CD4-positive, alpha-beta T cell treated with Interleukin-12 subunit alpha and Interleukin-12 subunit beta, for 1 hour (primary cell): ENCODE measurements at places on chromosomes 12 and 14.

DNA sequence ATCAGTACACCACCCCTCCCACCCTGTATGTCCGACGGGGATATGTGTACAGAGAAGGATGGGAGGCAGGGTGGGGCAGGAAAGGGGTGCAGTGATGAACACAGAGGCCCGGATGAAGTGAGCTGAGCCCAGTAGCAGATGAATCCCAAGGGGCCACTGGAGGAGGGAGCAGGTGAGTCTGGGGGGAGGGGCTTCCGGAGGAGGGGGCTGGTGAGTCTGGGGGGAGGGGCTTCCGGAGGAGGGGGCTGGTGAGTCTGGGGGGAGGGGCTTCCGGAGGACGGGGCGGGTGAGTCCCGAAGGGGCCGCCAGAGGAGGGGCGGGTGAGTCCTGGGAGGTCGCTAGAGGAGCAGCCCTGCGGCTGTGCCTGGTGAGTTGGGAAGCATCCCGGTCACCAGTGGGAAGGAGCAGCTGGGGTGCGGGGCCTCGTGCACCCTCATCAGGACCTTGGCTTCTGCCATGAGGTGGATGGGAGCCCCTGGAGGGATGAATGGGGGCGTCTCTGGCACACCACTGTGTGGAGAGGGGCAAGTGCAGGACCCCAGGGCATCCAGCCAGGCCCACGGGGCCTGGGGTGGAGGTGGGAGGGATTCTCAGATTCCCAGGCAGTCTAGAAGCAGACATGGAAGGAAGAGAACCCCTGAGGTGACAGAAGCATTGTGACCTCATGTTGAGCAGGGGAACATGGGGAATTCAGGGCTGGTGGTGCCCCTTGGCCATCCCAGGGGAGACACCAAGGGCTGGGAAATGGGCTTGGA, 14.0 kb downstream of the BEGAIN start:
- DNase-seq, result no peak

- no peak for DNase-seq
Observed at GRCh38 chr12:20808521-20808920, 2.0 kb upstream of the SLCO1B3 start.

DNA sequence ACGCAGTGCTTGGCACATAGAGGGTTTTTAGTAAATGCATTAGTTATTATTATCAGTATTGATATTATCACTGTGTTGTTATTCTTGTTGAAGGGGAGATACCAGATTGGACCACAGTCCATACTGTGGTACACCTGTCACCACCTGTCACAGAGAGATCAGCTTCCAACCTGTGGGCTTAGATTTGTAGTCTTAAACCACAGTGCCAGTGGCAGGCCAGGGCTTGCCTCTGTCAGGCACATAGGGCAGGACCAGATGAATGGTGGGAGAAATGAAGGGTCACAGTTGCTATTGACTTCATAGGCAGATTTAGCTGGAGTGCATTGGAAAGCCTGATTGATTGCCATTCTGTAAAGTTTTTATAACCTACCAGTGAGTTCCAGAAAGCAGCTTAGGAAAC, 35.1 kb downstream of the ARL1 start:
- DNase-seq, result no peak

DNA sequence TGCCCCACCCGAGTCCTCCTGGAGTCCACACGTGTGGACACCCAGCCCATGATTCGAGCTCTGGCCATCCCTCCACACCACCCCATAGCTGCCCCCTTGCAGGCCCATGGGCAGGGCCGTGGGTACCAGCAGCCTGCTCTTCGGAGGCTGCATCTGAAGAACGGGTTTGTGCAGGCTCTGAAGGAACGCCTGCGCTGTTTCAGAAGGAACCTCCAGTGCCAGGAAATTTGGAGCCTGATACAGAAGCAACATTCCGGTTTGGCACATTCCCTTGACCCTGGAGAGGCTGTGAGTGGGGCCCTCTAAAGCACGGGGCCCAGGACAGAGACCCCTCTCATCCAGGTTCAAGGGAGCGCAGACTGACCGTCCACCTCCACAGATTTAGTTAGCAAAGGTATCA, 57.0 kb downstream of the ZNF664 start:
- DNase-seq, result no peak

- no peak for DNase-seq
Observed at GRCh38 chr14:104461676-104462449, 117.7 kb upstream of the C14orf180 start.

- DNase-seq, result no peak
Observed at GRCh38 chr12:4246116-4246515, 27.4 kb upstream of the CCND2 start.

DNA sequence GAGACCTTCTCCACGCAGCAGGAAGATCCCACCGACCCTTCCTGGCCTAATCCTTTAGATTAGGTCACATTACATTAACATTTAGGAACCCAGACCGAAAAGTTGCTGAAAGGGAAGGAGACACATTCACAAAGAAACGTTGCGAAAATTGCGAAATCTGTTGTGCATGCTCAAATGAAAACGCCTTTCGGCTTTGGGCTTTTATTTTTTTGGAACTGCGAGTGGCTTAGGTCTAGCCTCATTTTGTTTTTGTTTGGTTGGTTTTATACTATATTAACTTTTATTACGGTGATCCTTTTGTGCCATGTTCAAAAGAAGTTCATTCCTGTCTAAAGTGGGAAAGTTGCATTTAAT, 1.5 kb downstream of the MYF6 start:
- no peak for DNase-seq

DNA sequence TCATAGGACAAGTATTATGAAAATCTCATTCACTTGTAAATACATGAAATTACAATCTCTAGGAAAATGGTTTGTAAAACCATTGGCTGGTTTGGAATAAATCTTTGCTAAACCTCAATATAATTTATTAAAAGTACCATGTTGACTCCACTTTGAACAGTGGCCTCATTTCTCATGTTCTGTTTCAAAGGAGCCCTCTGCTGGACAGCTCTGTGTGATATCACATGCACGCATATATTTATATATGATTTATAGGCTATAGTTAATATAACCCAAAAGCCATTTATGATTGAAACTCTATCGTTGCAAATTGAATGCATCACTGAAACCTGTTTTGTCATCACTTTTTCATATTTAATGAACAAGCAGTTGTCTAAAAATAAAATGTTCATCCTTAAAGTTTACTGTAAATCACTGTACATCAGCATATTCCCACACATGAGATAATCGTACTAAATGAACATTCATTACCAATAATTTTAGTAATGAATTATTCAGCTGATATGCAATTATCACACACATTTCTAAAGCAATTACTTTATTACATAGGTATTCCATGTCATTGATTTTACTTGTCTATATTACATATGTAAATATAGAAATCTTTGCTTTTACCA, 493.8 kb downstream of the NPAS3 start:
- no peak for DNase-seq

- no peak for DNase-seq
Observed at GRCh38 chr12:106985479-106985878, 1.5 kb downstream of the MTERF2 start.

- no peak for DNase-seq
Observed at GRCh38 chr12:32877601-32878459, 18.7 kb downstream of the PKP2 start.

- DNase-seq, result no peak
Observed at GRCh38 chr14:104431929-104432541, 147.5 kb upstream of the C14orf180 start.

DNA sequence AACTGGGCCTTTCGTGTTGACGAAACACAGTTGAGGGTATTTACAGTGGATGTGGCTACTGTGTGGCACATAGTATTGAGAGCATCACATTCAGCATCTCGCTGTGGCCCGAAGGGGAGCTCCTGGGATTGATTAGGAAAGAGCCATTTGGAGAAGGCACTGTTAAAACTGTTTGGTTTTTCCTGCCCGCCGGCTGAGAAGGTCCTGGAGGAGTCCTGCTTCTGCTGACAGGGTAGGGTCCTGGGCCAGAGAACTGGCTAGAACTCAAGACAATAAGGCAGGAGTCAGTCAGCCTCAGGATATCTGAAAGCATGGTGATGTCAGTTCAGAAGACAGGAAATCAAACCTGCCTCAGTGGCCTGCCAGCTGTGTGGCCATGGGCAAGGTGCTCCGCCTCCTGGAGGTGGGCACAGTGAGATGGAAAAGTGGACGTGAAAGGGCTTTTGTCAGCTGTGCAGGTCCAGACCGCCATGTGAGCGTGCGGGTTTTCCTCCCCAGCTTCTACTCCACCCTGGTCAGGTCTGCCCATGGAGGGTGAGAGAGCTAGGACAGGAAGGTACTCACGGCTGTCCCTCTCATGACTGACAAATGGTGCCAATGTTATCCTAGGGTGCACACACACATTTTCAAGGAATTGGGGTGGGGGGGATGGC, 92.3 kb downstream of the NTF3 start:
- DNase-seq, result no peak

DNA sequence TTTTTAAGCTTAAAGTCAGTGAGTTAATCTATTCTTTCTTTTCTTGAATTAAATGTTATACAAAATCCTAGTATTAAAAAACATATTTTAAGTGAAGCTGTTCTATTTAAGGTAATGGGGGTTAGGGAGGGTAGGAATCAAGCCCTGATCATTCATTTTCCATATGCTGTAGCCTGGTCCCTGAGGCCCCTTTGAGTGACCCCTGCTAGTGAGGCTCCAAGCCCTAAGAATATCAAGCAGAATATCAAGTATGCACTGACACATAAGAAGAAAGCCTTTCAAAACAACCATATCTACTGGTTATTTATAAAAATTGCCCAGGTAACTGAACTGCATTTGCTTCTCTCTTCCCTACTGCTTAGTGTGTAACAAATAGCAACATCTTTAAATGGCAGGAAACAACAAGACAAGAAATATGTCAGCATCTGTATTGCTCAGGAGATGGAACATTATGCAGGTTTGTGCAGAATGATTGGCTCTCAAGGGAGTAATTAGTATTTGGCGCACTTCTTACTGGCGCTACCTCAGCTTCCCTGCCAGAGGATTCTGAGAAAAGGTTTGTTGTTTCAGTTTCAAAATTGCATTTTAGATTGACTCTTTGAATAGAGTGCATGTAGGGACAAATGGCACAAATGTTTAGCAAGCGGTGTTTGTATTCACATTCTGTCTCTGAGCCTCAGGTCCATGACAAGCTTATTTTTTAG, 223.0 kb downstream of the DUSP6 start:
- DNase-seq, result no peak

- DNase-seq, result no peak
Observed at GRCh38 chr14:24897793-24898192, 152.2 kb downstream of the STXBP6 start.

DNA sequence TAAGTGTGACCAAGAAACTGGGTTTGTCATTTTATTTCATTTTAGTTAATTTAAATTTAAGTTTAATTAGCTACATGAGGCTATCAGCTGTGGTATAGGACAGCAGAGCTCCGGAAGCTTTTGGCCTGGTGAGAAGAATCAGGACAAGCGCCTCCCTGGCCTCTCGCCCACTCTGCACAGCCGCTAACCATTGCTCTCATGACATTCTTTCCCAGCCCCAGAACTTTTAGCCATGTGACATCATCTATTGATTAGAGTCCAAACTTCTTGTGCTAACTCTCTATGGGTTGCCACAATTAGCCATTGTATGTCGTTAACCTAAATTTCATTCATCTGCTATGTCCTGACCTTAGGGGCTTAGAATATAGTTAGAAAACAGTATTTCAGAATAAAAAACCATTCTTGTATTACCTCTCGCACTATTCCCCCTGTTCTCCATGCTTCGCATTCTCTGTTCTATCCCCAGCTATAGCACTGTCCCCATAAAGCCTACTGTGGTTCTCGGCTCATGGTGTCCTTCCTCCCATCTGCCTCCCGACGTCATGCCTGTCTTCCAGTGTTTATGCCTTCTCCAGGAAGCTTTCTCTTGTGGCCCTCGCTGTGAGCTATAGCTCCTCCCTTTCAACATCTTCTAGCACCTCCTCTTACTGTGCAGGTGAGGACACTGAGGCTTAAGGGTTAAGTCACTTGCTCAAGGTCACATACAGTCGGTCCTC, 23.5 kb downstream of the SSH1 start:
- no peak for DNase-seq

DNA sequence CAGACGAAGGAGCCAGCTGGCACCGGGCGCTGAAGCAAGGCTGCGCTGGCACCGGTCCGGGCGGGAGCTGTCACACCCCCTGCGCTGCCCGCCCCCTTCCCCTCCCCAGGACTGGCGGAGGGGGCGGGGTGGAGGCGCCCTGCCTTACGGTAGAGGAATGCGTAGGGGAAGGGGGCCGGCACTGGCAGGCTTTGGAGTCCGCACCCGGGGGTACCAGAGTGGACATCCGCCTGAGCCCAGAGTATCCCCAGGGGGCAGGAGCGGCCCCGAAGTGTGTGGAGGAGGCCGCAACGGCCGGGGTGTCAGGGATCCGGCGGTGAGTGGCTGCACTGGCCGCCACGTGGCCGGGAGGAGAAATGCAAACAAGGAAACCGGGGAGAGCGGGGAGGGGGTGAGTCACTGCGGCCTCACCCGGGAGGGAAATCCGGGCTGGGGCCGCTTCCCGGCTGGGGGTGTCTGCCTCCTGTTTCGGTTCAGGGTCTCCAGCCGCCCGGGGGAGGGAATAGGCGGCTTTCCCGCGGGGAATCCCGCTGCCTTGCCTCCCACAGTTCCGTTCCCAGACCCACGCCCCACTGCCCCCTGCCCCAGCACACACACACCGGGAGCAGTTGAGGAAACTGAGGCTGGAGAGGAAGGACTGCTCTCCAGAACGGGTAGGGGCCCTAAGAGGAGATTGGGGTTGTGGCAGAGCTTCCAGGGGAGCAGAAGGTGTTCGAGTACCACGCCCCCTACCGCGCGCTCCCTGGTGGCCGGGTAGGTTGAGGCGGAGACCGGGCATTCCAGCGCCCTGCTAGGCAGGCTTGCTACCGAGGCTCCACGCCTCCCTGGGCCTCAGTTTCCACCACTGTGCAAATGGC, at the start of gene RAPGEF3:
Gene RAPGEF3, minus strand, starts transcription at position 47 of the 857 bp plus-strand sequence. CDS start 324 bp downstream, outside the sequence.
- DNase-seq, result peak; percentile 69

DNA sequence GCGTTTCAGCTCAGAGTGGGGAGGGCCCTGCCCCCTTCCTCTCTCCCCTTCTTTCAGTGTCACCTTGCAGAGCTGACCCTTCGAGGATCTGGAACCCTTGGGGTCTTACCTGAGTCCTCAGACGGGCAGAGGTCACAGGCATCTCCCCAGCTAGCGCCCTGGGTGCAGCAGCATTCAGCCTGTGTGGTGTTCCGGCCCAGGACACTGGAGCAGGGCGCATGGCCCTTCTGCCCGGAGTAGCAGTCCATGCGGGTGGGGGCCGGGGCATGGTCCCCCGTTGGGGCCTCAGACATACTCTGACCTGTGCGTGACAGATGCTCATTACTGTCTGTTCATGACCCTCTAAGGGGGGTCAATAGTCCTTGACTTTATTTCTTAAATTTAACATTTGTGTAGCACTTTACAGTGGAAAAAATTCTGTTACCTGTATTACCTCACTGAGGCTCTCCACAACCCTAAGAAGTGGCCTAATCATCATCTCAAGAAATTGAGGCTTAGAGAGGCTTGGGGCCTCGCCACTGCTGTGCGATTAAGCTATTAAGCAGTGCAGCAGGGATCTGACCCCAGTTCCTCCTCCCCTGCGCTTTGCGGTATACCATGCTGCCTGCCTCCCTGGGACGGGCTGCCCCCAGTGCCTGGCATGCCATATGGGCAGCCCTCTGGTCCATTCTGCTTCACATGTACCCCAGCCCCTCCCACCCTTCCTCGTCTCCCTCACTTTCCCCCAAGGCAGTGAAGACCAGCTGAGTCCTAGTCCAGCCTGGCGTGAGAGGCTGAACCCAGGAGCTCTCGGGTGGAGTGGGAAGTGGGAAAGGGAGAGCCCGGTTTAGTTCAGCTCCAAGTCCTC, 11.5 kb downstream of the ISCA2 start:
- no peak for DNase-seq

- DNase-seq, result no peak
Observed at GRCh38 chr12:89493670-89494302, 30.8 kb downstream of the GALNT4 start.

- no peak for DNase-seq
Observed at GRCh38 chr14:61429316-61429715, 107.9 kb downstream of the PRKCH start.
